ENCODE measurements at places on chromosomes 3 and 15.

DNA sequence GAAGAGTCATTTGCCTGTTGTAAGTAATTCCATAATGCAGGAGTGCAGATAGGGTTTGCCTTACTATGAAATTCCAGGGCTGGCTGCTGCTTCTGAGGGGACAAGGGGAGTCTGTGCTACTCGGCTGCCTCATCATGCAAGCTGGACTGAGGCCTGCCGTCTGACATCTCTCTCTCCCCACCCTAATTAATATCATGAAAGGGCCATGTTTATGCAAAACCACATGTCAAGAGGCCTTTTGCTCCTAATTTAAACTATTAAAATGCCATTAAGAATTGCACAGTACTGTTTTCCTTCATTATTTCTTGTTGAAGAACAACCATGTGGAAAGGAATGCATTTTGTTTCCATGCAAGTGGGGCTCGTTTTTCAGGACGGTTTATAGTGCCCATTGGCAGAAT lies 26.3 kb downstream of the CHST2 start:
- DNase-seq, result no peak

GRCh38 chr3:98766924-98767323 lies 3.8 kb downstream of the ST3GAL6 start:
- DNase-seq, result no peak

GRCh38 chr3:154936196-154936595 lies 143.9 kb upstream of the MME start:
- no peak for DNase-seq

GRCh38 chr3:140505876-140506275 lies 172.0 kb upstream of the TRIM42 start:
- DNase-seq, result no peak

- no peak for DNase-seq
Measured at GRCh38 chr3:46660003-46660402, 33.5 kb downstream of the ALS2CL start.

DNA sequence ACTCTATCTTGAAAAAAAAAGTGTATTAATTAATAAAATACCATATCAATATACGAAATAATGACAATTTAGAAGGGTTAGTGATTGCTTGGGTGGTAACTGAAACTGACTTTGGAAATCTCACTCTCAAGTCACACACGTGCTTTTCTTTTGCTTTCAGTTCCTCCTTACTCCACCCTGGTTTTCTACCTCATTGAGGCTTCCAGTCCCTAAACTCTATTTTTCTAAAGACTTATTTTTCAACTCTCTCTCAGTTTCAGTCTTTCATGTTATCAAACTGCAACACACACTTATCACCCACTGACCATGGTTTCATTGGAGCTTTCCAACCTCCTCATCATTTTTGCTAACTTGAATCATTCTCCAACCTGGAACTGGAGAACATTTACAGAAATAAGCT lies 23.5 kb downstream of the IL12A start:
- DNase-seq, result no peak

DNA sequence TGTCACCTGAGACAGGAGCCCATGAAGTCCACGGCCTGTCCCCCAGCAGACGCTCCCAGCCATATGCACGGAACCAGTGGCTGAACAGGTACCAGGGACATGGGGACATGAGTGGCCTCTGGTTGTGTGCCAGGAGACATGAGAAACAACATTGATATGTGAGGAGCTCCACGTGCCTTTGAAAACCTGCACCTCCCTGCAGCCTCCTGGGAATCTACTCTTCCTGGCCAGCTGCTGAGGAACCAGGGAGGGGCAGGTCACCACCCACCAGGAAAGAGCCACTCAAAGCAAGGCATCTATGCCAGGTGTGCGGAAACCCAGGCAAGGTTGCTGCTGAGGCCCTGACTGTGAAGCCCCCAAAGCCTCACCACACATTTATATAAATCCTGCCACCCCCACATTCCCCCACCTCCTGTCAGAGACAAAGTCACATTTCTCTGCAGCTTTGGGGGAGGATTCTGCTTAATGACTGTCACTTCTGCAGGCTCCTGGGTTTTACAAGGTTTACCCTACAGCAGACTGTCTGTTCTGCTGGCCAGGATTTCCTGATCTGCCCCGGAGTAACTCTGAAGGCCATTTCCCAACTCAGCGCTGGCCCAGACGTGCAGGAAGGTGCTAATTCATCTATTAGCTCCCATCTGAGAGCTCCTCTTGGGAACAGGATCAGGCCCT lies 110.8 kb downstream of the ADCY5 start:
- DNase-seq, result no peak

DNA sequence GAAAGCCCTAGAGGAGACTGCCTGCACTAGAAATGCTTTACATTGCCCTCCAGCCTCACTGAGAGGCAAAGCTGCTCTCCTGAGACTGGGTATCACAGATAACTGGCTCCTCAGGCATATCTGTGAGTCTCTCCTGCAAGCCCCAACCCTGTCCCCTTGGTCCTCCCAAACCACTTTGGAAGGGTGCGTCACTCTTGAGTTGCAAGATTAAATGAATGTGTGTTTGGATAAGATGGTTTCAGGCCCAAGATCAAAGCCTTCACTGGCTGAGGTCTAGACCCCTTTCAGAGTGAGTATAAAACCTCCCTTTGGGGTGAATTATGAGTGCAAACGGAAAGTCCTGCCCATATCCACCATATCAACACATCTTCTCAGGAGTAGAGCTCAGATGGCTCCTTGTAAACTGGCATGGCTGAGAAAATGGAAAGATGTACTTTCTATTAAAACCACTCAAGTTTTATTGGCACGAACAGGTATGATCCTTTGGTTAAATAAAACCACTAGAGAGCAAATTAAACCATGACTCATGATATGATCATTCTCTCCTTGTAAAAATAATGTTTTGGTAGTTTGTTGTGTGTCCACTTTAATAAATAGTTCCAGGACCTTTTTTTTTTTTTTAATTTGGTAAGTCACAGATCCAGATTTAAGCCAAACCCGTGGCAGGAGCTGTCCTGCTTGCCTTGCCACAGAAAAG lies 164.0 kb downstream of the CHST2 start:
- DNase-seq, result no peak

GRCh38 chr3:138939561-138940241 lies 7.2 kb downstream of the FOXL2 start:
- DNase-seq, result no peak

DNA sequence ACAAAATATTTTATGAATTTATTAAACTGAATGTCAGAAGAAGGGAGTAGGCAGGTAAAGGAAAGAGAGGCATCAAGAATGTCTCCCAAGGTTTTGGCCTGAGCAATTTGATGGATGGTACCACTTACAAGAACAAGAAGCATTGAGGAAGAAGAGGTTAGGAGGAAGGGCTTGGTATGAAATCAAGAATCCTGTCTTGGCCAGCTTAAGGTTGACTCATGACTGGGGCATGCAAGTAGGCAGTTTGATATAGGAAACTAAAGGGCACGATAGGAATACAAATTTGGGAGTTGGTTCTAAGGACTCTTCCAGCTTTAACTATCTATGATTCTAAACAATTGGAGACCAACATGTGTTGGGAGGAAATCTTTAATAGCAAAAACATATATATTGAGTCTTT lies 79.1 kb downstream of the NTRK3 start:
- DNase-seq, result no peak
